Suppressor macrophage treated with lipopolysaccharide for 4 hours (primary cell): ENCODE measurements at places on chromosomes 16 and 17.

DNA sequence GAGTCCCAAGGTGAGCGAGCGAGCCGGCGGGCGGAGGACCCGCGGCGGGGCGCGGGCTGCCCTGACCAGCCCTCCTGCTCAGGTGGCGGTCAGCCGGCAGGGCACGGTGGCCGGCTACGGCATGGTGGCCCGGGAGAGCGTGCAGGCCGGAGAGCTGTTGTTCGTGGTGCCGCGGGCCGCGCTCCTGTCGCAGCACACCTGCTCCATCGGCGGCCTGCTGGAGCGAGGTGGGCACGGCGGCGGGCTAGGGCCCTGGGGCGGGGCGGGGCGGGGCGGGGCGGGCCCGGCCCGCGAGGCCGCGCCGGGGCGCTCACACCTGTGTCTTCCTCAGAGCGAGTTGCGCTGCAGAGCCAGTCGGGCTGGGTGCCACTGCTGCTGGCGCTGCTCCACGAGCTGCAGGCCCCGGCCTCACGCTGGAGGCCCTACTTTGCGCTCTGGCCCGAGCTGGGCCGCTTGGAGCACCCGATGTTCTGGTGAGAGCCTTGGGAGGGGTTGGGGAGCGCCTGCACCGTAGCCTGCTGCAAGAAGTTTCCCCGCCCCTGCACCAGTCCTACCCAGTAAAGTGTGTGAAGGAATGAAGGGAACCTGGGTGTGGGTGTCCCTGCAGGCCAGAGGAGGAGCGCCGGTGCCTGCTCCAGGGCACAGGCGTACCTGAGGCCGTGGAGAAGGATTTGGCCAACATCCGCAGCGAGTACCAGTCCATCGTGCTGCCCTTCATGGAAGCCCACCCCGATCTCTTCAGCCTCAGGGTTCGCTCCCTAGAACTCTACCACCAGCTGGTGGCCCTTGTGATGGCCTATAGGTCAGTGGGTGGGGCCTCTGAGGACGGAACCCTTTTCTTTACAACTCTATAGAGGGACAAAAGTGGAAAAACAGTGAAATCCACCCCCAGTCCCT is 802 bp downstream of the SETD6 start:
- no peak for DNase-seq

GRCh38 chr17:34420254-34420766 is 57.3 kb upstream of the CCL1 start:
- DNase-seq = peak; percentile 82

GRCh38 chr16:84725481-84726078 is 25.8 kb downstream of the USP10 start:
- no peak for DNase-seq

- DNase-seq = peak; percentile 98
Observed at GRCh38 chr17:73142872-73143381, 21.9 kb upstream of the SSTR2 start.

- DNase-seq = no peak
Observed at GRCh38 chr16:17229766-17230165, 241.0 kb downstream of the XYLT1 start.

GRCh38 chr17:66443166-66443565 is 140.8 kb downstream of the PRKCA start:
- DNase-seq = no peak

- DNase-seq = no peak
Observed at GRCh38 chr16:11117576-11118211, 138.3 kb downstream of the SOCS1 start.

GRCh38 chr17:42061646-42062487 is 11.5 kb upstream of the C17orf113 start:
- no peak for DNase-seq

- no peak for DNase-seq
Observed at GRCh38 chr16:50408001-50408561, 39.3 kb upstream of the BRD7 start.

- no peak for DNase-seq
Observed at GRCh38 chr16:11978080-11978479, 1.5 kb downstream of the SNX29 start.

DNA sequence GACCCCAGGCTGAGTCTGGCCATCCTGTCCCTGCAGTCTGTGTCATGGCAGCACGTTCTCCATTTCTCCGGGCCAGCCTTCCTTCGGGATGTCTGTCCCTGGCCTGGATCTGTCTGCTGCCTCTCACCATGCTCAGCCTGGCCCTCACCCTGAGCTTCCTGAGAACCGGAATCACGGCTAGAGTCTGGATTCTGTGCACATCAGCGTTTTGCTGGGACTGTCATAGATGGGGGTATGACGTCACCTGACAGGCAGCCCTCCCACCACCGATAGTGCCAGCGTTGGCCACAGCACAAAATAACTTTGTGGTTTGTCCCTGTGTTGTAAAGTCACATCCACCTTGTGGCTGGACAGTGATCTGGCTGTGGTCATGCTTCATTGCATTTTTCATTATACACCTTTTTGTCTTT is 59.2 kb downstream of the B9D1 start:
- no peak for DNase-seq

- DNase-seq = no peak
Observed at GRCh38 chr17:51120357-51120738, 320 bp downstream of the SPAG9 start.

- peak; percentile 56 for DNase-seq
Observed at GRCh38 chr16:29007730-29008593, 23.1 kb downstream of the LAT start.

GRCh38 chr16:47013910-47014309 is 40.4 kb upstream of the DNAJA2 start:
- DNase-seq = no peak

DNA sequence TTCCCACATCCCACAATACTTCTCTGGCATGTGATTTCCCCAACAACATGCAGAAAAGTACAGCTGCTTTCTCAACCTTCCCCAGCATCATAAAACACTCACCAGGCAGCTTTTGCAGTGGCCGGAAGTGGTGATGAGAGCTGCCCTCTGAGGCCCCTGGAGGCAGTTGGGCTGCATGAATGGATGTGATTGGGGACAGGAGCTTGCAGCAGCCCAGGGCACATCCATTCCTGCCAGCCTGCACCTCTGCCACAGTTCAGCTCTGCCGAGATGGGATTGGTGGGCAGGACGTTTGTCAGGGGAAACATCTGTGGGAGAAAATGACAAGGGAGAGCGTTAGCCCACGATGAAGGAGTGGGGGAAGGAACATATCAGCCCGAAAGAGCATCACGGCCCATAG is 19.8 kb downstream of the NUBP1 start:
- no peak for DNase-seq

DNA sequence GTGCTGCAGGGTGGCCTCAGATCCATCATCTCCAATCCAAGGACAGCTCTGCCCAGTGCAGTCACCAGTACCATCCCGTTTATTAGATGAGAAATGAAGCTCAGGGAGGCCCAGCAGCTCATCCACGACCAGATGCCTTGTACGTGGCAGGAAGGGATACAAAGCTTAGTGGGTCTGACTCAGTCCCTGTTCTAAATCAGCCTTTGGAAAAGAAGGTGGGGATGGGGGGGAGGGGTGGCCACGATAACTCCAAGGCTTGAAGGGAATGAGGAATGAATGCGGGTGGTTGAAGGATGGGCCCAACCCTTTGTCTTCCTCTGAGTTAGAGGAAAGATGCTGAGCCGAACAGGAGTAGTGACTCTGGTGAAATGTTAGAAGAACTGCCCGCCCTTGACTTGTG is 25.8 kb downstream of the LLGL2 start:
- DNase-seq = no peak

DNA sequence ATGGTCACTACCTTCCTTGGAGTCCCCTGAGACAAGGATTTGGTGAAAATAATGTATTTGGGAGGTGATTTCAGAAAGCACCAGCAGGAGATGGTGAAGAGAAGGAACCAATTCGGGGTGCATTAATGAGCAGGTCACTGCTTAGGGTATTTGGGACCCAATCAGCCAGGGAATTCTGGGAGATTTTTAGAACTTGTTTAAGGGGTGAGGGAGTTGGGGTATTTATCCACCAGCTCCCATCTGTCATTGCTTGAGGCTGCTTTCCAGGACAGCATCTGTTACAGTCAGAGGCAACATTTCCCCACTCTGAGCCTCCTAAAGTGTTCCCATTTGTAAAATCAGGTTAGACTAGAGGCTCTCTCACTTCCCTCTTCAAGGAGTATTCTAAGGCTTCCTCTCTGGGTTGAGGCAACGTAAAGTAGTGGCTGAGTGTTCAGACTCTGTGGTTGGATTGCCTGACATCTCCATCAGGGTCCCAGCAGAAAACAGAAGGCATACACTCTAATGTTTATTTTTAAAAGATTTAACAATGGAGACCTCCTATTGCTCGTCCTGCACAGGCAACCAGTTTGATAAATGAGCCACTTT is 60.9 kb downstream of the CLEC19A start:
- DNase-seq = no peak

DNA sequence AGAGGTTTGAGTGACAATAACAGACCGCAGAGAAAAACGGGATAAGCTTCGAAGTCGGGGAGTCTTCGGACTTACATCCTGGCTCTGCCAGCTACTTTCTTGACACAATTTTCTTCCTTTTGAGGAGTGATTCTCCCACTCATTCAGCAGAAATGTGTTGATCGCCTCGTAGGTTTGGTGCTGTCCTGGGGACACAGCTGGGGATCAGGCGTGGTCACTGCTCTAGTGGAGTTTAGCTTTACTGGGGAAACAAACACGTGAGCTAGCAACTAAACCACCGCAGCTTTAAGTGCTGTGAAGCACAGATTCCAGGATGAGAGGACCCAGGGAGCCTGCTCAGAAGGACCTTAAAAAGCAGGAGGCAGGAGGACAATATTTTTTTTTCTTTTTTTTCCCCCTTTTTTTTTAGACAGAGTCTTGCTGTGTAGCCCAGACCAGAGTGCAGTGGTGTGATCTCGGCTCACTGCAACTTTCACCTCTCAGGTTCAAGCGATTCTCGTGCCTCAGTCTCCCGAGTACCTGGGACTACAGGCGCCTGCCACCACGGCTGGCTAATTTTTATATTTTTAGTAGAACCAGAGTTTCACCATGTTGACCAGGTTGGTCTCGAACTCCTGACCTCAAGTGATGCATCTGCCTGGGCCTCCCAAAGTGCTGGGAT is 858 bp downstream of the NUBP1 start:
- DNase-seq = peak; percentile 21

- DNase-seq = peak; percentile 27
Observed at GRCh38 chr17:35795007-35795870, at the start of gene MMP28. MMP28 (minus strand) TSS chr17:35795641; CDS start chr17:35795377, 264 bp downstream.

DNA sequence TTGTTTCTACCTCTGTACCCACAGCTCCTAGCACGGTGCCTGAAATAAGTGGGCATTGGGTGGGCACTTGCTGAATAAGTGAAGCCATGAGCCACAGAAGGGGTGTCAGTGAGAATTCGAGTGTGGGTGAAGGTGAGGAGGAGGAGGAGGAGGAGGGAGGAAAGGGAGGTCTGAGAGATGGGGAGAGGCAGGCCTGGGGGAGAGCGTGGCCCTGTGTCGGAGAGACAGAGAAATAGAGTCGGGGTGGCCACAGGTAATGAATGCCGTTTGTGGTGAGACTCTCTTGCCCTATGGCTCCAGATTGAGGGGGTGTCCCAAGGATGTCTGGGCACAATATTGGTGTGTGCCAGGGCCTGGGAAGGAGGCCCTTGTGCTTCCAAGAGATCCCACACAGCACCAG is 49.2 kb downstream of the SDK2 start:
- DNase-seq = no peak

DNA sequence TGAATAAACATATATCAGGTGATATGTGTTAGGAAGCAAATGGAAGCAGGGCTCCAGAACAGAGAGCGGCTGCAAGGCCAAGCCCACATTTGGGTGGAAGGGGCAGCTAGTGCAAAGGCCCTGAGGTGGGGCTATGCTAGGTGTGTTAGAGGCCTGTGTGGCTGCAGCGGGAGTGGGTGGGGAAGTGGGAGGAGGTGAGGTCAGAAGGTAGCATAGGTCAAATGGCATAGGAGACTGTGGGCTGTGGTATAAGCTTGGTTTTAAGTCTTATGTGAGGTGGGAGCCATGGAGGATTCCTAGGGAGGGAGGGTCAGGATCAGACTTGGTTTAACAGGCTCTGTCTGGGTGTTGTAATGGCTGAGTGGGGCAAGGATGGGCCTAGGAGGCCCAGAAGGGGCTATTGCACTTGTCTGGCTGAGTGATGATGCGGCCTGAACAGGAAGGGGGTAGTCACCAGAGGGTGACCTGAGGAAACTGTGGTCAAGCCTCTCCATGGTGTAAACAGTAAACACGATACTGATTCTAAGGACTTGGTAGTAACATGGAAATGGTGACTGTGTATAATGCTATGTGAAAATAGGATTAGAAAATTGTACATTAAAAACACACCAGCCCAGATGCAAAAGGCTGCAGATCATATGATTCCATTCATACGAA is 31.1 kb downstream of the RAI1 start:
- peak; percentile 74 for DNase-seq

- peak; percentile 95 for DNase-seq
Observed at GRCh38 chr17:78349891-78350642, 9.8 kb downstream of the SOCS3 start.

DNA sequence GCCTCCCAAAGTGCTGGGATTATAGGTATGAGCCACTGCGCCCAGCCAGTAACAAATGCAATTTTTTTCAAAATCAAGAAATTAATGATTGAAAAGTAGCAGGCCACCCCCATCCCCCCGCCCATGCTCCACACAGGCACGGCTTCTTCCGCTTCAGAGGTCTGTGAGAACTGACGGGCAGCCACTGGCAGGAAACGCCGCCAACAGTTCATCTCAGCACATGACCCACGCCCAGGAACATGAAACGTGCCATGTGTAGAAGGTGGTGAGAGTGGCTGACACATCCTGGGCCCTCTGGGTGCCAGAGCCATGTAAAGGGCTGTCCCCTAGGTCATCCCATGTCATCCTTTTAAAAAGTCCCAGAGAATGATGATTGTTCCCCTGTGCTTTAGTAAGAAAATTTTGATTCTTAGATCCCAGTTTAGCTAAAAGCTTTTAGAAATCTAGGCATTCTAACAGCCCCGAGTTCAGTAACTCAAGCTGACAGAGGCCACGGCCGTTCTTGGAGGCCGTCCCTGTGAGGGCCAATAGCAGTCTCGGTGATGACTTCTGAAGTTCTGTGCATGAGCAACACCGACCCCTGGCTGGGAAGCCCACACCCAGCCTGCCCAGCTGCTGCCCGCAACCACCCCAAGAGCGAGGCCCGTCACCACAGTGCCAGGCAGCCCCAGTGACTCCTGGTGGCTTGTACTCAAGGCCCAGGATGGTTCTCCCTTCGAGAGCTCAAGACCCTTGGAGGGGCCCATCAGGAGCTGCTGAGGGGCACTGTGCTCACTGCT is 52.1 kb downstream of the KLHDC4 start:
- DNase-seq = peak; percentile 14

DNA sequence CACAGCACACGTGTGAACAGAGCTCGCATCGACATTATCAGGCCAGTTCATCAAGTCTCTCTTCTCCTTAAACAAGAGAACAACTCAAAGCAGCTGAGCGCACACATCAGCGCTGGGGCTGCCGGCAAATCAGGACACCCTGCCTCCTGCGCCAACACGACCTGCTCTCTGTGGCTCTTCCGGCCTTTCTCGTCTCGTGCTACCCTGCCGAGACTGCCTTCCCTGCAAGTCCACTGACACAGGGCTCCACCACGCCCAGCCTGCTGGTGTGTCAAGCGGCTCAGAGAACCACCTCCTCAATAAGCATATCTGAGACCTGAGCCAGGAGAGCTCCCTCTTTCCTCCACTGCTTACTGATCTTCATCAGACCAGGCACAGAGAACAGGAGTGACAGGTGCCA is 96.9 kb downstream of the ZNF778 start:
- no peak for DNase-seq
